ENCODE measurements at places on chromosomes 2 and 18. TPM values are rescaled to one million over a fixed set of nuclear protein-coding genes. Genes with fewer than 3 reads are reported as not detected.

Gene GPR45
- total RNA-seq, result 0.94 TPM

Gene PDE11A
- total RNA-seq, result 1.3 TPM

Gene CREG2
- total RNA-seq, result 4.7 TPM

Gene CGREF1
- 29.1 TPM for total RNA-seq

Gene CD207
- total RNA-seq, result not detected

Gene PLGLB2
- 5.9 TPM for total RNA-seq

Gene TEX44
- not detected for total RNA-seq

Data from parietal lobe (tissue), 2 donors.